ENCODE measurements at places on chromosomes 1 and 21.

- DNase-seq: no peak
These were observed 14.5 kb downstream of the GNB1 start for GRCh38 chr1:1876335-1876930.

DNA sequence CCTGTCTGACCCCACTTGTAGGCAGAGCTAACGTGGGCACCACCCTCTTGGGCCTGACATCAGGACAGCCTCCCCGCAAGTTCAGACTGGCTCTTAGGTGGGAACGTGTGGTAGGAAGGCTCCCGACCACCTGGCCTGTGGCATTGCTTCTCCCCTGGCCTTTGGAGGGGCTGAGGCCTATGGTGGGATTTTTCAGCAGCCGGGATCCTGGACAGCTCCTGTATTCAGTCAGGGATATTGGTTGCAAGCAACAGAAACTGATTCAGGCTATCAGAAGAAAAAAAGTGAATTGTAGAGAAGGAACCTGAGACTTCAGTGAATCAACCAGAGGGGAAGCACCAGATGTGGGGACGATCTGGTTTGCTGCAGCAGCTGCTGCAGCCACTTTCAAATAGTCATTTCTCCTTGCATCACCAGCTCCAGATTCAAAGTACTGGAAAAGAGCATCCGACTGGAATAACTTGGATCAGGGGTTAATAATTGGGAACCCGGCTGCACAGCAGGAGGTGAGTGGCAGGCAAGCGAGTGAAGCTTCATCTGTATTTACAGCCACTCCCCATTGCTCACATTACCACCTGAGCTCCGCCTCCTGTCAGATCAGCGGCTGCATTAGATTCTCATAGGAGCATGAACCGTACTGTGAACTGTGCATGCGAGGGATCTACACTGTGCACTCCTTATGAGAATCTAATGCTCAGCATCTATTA is 5.9 kb downstream of the RNF186 start:
- DNase-seq: no peak

DNA sequence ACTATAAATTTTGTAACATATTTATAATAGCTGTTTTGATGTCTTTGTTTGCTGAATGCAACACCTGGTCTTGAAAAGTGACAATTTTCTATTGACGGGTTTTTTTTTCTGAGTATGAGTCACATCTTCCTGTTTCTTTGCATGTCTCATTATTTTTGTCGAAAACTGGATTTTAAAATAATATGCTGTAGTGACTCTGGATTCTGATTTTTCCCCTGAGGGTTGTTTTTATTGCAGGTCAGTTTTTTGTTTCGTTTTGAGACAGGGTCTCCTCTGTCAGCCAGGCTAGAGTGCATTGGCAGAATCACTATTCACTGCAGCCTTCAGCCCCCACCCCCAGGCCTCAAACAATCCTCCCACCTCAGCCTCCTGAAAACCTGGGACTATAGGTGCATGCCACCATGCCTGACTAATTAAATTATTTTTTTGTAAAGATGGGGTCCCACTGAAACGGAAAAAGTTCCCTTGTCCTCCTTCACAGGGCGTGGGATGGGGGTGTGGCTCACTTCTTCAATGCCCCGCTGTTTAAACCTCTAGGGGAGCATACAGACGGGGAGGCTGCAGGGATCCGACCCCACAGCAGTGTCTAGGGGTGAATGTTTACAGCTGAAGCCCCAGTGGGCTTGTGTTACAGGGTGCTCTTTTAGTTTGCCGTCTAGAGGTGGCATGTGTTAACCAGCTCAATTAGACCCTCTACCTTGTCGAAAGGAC is 11.3 kb upstream of the PPIE start:
- no peak for DNase-seq

DNA sequence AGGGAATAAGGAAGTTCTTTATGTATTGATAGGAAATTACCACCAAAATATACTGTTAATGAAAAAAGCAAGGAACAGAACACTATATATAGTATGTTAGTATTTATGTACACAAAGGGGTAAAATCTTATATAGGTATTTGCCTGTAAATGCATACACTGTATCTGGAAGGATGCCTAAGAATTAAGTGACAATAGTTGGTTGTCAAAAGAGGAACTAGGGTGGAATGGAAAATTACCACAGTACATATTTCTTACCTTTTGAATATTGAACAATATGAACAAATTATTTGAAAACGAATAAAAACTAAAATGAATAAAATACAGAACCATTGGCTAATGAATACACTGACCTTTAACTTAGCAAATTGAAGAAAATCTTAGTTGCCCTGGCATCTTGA is 13.6 kb downstream of the ARPC5 start:
- no peak for DNase-seq

GRCh38 chr21:44505673-44506278 is 34.2 kb downstream of the KRTAP10-1 start:
- DNase-seq: no peak

GRCh38 chr1:156931974-156932710 is 11.7 kb downstream of the LRRC71 start:
- DNase-seq: no peak

DNA sequence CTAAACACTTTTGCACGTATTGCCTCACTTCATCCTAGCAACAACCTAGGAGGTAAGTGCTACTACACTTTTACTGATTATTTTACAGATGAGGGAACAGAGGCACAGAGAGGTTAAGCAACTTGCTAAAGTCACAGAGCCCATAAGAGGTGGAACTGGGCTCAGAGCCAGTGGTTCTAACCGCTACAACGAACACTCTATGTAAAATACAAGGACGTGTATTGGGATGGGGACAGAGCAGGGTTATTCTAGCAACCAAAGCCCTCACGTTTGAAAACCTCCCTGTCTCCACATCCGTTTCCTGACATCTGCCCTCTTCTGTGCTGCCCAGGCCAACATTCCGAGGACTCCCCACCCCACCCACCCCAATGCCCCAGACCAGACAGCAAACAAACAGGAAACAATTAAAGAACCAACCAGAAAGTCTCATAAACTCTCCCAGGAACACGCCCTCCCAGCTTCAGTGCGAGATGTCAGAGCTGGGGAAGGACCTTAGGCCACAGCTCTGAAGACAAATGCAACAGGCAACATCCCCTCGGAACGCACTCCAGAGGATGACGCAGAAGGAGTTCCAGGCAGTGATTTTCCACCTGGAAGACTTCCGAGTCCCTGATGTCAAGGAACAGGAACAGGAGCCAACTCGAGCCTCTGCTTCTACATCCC is 41.1 kb downstream of the GLIS1 start:
- DNase-seq: no peak

- no peak for DNase-seq
These were observed 14.9 kb downstream of the MAP3K7CL start for GRCh38 chr21:29145354-29145782.

- no peak for DNase-seq
These were observed 155.9 kb downstream of the ZNF281 start for GRCh38 chr1:200253774-200254495.

DNA sequence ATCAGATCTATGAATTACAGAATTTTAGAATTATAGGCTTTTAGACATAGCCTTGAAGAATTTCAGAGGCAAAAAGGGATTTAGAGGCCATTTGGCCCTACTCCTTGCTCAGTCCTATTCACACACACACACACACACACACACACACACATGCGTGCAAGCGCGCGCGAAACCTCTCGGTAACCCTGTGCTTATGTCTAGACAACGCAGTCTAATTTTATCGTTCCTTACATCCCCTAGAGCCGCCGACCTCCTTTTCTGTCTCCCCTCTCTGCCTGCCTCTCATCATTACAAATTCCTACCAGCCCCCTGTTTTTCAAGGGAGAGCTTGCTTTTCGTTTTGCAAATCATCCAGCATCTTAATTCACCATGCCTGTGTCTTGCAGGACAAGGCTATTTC is 252.1 kb downstream of the FOXD2 start:
- no peak for DNase-seq

DNA sequence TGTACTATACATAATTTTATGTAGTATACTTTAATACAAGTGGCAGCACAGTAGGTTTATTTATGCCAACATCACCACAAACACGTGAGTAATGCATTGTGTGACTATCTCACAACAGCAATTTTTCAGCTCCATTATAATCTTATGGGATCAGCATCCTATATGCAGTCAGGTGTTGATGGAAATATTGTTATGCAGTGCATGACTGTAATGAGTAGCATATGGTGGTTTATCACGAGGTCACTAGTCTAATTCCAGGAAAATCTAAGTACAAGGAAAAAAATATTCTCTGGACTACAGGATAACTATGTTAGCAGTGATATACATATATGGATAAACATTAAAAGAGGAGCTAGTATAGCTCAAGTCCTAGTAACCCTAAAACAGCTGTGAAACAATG is 69.0 kb downstream of the ATP1B1 start:
- no peak for DNase-seq

DNA sequence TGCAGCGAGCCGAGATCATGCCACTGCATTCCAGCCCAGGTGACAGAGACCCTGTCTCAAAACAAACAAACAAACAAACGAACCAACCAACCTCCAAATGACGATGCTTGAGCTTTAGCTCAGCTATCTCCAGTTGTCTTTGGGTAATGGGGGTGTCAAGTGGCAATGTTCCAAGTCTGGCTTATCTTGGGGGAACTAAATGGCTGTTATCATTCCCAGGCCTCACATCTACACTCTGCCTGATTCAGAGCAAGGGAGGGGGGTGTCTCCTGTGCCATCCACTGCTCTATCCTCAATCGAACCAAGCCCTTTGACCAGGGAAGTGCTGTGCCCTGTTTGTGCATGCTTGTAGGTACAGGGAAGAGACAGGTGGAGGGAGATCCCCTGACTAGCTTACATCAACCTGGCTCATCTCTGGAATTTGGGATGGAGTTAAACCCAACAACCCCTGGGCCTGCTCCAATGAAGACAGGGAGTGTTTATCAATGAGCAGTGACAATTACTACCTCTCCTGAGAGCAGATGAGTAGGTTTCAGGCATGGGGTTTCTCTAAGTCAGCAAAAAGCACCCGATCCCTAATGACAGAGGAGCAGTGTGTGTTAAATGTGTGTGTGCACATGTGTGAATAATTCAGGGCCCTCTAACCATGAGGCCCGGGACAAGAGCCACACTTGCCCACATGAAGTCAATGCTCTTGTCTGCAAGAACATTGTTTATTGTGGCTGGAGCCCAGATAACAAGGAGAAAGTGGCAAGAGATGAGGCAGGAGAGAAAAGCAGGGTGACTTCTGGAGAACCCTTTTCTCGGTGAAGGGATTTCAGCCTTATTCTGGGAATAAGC is 20.3 kb upstream of the IL6R start:
- no peak for DNase-seq

GRCh38 chr1:205199931-205200299 is 11.6 kb downstream of the DSTYK start:
- no peak for DNase-seq

DNA sequence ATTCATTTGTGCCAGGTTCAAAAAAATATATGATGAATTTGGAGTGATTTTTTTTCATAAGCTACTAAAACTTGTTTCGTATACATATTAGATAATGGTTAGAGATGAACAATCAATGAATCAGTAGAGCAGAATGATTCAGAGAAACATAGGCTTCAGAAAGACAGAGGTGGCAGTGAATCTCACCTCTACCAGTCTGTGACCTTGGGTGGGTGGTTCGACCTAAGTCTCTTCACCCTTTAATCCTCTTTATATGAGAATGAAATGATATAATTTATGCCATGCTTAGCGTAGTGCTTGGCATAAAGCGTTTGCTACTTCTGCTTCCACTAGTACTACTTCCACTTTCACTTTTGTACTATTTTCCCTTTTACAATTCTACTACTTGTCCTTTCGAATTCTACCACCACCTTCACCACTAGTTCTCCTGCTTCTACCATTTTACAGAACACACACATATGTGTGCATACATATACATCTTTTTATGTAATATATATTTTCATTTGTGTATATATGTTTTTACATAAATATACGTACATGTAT is 45.1 kb downstream of the FYB2 start:
- DNase-seq: no peak

DNA sequence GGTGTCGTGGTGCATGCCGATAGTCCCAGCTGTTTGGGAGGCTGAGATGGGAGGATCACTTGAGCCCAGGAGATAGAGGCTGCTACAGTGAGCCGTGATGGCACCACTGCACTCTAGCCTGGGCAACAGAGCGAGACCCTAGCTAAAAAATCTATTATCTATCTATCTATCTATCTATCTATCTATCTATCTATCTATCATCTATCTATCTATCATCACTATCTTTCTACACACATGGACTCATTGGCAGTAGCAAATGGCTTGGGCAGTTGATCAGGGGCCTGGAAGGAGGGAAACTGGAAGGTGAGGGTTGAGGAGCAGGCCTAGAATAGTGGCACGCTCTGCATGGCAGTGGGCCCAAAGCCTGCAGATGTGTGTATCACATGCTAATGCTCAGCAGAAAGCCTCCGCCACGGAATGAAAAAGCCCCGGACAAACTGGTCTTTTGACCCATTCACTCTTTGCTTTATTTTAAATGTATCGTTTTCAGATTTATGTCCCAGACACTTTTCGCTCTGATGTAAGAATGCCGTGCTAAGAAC is 7.3 kb upstream of the HUNK start:
- no peak for DNase-seq

- no peak for DNase-seq
These were observed 73.2 kb downstream of the ZC3H11B start for GRCh38 chr1:219539645-219540254.

DNA sequence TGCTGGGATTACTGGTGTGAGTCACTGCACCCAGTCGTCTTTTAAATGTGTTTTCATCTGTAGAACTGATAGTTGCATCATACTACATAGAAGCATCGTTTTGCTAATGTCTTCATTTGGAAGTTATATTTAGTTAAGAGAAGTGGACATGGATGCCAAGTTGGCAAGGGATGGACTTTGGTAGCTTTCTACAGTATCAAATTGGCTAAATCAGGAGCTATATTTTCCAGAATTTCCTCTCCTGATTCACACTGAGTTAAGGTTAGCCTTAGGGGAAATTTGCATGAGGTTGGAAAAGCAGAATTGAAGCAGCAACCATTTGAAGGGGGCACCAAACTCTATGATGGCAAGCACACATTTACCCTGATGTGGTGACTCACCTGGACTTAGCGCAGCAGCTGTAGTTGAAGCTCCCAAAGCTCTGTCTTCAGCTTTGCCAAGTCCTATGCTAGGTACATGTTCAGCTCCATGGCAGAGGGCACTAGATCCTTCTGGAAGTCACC is 43.9 kb downstream of the DUSP10 start:
- no peak for DNase-seq

GRCh38 chr1:231442735-231443134 is 20.6 kb upstream of the EGLN1 start:
- no peak for DNase-seq

GRCh38 chr1:226212545-226212944 is 10.9 kb upstream of the MIXL1 start:
- DNase-seq: no peak

- no peak for DNase-seq
These were observed 596 bp downstream of the TOR3A start for GRCh38 chr1:179082333-179082998.

- no peak for DNase-seq
These were observed 1498.2 kb upstream of the B3GALT2 start for GRCh38 chr1:194684636-194685035.
